ENCODE measurements at places on chromosomes 6 and 20.

GRCh38 chr20:2849529-2849928, 9.0 kb downstream of the VPS16 start:
- DNase-seq = no peak

GRCh38 chr6:135149376-135149775, 31.7 kb upstream of the MYB start:
- DNase-seq = no peak

- no peak for DNase-seq
These were observed 42.4 kb upstream of the ECHDC1 start for GRCh38 chr6:127385668-127386430.

- no peak for DNase-seq
These were observed 30.6 kb upstream of the CCDC167 start for GRCh38 chr6:37530297-37530696.

- no peak for DNase-seq
These were observed 198.7 kb upstream of the STXBP5 start for GRCh38 chr6:147005499-147005898.

- peak; percentile 26 for DNase-seq
These were observed 256.5 kb downstream of the FARS2 start for GRCh38 chr6:5517796-5518195.
